ENCODE measurements at places on chromosomes 12 and 14.

DNA sequence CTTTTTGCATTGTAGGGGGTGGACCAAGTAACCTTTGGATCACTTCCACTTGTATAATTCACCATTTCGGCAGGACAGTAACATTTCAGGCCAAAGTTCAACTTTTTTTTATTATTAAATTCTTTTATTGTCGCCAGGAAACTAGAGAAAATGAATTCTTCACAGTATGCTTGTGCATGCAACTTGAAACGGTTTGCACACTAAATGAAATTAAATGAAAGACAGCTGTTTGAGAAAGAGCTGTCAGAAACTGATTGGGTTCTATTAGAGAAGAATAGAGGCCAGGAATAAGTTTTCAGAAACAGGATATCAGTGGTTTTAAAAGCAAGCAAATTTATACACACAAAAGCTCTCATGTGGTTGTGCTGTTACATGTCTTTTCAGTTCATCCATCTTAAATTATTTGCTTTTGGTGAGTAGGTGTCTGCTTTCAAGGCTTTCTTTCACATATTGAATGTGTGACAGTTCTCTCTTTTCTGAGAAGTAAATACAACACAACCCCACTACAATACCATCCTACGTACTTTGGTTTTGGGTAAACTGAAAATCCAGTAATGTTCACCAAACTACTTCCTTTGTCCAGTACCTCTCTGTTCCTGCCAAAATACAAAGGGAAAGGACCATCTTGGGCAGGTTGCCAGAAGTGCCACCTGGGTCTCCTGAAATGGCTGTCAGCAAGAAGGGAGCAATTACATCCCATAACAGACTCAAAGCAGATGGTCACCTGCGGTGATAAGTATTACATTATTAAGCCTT is 291.7 kb downstream of the RAD51B start:
- no peak for DNase-seq

DNA sequence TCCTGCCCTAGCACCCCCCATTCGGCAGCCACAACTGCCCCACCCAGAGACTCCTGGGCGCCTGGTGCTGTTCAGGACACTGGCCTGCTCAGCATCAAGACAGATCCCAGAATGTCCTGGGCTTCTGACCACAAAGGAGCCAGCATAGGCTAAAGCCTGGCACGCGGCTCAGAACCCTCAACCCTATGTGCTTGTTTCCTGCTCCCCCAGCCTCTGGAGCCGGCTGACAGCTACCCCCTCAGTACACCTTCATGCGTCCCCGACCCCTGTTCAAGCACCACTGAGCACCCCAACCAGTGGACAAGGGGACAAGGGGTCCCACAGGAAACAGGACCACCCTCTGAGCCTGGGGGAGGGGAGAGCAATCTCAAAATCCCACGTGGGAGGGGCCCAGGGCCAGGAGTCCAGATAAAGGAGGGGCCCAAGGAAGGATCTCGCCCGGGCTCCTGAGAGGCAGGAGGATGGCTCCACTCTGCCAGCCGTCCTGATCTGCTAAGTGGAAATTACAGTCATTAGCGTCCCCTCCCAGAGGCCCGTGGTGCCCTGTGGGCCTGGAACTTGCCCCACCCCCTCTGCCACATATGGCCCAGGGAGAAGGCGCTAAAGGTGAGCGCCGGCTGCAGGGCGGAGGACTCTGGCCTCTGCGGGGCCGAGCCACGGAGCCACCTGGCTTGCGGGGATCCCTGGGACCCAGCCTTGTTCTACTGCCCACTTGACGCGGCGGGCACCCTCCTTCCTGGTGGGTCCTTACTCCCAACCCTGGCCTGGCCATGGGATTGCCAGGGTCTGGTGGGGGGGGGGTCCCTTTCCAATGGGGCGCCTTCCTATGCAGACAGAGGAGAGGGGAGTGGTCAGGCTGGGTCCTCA is 27.2 kb upstream of the GPR132 start:
- DNase-seq: no peak

- DNase-seq: no peak
Measured at GRCh38 chr14:92924247-92924646, 1.3 kb downstream of the CHGA start.

DNA sequence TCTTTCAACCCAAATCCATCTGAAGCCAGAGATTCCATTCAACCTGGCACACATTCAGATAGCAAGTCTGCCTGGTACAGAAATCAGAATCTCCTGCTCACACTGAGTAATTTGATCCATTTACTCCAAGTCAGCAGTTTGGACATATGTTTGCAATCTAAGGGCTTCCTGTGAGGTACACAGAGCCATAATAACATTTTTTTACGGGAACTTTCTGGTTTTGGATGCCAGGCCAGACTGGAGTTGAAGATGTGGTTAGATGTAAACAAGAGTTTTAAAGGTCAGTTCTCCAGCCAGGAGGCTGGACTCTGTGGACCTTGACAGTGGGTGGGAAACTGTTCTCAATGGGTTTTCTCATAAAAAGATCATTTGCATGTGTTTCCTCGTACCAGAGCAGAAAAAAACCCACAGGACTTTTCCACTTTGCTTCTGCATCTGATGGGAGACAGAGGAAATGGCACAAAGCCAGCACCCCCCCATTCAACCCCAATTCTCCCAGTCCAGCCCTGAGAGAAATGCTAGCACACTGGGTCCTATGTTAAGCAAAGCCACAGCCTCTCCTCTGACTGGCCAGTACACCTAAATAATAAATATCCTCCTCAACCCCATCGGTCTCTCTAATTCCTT is 17.7 kb upstream of the TSPAN11 start:
- DNase-seq: no peak

- no peak for DNase-seq
Measured at GRCh38 chr14:67569011-67569650, 30.9 kb downstream of the PIGH start.

GRCh38 chr12:92136965-92137721 is 8.5 kb downstream of the BTG1 start:
- no peak for DNase-seq

- DNase-seq: no peak
Measured at GRCh38 chr12:114628199-114628598, 55.8 kb downstream of the TBX3 start.

GRCh38 chr14:90666571-90666970 is 149.7 kb downstream of the TTC7B start:
- no peak for DNase-seq

GRCh38 chr14:55873169-55873568 is 245.0 kb upstream of the PELI2 start:
- no peak for DNase-seq

DNA sequence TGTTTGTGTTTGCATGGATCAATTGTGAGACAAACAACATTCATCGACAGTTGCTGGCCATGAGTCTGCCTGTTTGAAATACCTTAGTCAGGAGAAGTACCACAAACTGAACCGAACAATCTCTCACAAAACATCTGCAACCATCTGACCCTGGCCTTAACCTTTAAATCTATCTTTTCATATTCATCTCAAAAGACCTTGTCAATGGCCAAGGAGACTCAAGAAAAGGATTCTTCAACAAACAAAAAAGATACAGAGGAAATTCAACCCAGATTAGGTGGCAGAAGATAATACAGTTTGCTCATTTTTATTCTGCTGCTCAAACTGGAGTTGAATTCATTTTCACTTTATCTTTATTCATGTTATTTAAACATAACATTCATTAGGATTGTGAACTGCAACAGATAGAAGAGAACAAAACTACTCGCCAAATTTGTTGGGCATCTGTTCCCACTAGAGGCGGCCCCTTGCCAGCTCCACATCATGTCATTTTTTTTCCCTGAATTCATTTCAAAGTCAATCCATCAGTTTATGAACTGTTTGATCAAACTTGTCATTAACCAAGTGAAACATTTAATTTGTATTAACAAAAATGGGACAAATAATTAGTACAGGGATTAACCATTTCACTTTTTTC is 152.3 kb upstream of the OTX2 start:
- DNase-seq: no peak

- no peak for DNase-seq
Measured at GRCh38 chr12:50322206-50322605, 38.9 kb upstream of the LIMA1 start.

- DNase-seq: no peak
Measured at GRCh38 chr14:88034076-88034475, 29.1 kb downstream of the GPR65 start.

DNA sequence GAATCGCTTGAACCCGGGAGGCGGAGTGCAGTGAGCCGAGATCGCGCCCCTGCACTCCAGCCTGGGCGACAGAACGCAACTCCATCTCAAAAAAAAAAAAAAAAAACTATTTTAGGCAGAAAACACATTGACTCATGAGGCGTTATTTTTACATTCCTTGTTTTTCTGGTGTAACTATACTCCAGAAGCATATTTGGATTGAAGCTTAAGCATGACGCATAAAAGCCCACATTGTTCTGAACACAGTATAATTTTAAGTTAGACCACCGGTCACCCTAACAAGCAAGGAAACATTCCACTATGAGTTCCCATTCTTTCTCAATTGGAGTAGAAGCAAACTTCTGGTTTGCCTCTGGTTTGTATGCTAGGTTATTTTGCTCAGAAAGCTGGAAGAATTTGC is 173.0 kb downstream of the MYRFL start:
- no peak for DNase-seq

- no peak for DNase-seq
Measured at GRCh38 chr12:25397001-25397400, 146.3 kb upstream of the KRAS start.

DNA sequence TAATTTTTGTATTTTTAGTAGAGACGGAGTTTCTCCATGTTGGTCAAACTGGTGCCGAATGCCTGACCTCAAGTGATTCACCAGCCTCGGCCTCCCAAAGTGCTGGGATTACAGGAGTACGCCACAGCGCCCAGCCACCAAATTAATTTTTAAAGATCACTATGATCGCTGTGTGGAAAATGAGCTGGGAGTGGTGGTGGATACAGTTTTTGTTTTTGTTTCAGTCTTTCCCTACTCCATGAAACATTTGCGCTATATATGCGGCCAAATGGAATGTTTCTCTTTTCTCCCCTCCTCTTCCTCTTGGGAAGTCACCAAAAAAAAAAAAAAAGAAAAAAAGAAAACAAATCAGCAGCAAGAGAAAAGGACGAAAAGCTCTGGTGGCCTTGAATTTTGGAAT is 20.8 kb upstream of the P2RX4 start:
- DNase-seq: no peak

GRCh38 chr12:100857418-100857817 is 62.8 kb downstream of the ANO4 start:
- DNase-seq: no peak

DNA sequence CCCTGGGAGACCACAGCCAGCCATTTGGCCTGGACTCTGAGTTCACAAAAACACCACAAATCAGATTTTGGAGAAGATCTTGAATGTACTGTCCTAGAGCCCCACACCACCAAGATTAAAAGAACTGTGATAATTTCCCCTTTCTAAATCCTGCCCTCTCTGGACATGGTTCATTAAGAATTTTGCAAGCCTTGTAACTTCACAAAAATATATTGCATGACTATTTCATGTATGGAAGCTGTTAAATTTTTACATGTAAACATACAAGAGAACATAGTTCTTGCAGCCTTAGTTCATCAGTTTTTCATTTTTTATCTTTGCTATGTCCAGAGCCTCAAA is 97.0 kb downstream of the SCARB1 start:
- no peak for DNase-seq

DNA sequence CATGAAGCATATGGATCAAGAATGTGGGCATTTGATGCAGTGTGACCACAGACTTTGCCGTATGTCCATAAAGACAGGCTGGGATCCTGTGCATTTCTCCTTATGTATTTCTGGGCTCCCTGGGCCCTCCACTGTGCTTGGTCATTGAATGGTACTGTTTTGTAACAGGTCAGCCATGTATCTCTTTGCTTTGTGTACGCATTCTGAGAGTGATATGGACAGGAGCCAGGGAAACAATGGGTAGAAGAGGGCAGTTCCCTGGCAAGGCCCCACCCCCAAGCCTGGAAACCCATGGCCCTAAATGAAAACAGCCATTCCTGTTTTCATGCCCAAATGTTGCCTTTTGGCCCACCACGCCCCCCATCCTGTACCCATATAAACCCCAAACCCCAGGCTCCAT is 15.2 kb upstream of the FBXO34 start:
- DNase-seq: no peak

- DNase-seq: peak; percentile 87
Measured at GRCh38 chr12:26884765-26885576, 52.0 kb upstream of the ITPR2 start.

DNA sequence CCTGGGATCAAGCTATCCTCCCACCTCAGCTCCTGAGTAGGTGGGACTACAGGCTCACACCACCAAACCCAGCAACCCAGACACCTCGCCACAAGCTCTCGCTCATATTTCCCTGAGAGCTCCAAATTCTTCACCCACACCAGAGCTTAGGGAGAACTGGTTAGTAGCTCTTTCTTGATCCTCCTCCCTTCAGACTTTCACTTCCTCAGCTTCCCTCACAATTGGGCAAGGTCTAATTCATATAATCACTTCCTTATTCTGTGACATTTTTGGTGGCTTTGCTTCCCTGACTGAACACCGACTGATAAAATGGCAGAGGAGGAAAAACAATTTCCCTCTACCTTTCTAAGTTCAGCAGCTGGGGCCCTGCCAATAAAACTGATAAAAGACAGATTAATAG is 88.5 kb downstream of the GXYLT1 start:
- no peak for DNase-seq

DNA sequence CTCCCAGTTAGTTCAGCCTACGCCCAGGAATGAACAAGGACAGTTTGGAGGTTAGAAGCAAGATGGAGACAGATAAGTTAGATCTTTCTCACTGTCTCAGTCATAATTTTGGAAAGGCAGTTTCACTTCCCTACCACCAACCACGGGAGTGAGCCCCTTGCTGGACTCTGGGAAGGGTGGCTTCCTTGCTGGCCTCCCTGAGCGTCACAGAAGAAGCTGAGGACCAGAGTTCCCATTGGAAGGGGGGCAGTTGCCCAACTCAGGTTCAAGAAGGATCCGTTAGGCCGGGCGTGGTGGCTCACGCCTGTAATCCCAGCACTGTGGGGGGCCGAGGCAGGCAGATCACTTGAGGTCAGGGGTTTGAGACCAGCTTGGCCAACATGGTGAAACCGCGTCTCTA is 106.2 kb upstream of the MAX start:
- no peak for DNase-seq

GRCh38 chr12:84408936-84409335 is 503.7 kb downstream of the SLC6A15 start:
- DNase-seq: no peak

GRCh38 chr12:99142651-99143050 is 497.6 kb downstream of the APAF1 start:
- DNase-seq: no peak

GRCh38 chr12:92467886-92468285 is 234.9 kb upstream of the PLEKHG7 start:
- no peak for DNase-seq

GRCh38 chr14:68245146-68246073 is 425.8 kb downstream of the RAD51B start:
- DNase-seq: no peak

GRCh38 chr12:53973236-53974042 is 513 bp downstream of the HOXC11 start:
- DNase-seq: no peak

- DNase-seq: no peak
Measured at GRCh38 chr12:103313894-103314293, 181.9 kb downstream of the C12orf42 start.
